Mucosa of gallbladder (tissue), 1 donor: ENCODE measurements at places on chromosomes 6 and 20.

DNA sequence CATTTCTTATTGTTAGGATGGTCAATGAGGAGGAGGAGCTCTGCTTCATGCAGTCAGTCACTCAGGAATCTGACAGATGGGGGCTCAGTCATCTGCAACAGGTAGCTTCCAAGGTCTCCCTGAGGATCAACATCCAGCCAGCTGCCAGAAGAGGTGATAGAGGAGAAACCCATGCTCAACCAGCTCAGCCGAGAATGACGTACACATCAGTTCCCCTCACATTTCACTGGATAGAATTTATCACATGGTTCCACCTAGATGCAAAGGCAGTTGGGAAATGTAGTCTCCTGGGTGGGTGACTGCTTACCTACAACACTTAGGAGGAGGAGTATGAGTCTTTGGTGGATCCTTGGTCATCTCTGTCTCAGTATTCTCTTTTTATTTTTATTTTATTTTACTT, 144.5 kb downstream of the CEBPB start:
- no peak for DNase-seq

GRCh38 chr6:133683308-133683580, 205.7 kb upstream of the TCF21 start:
- DNase-seq: no peak

- peak; percentile 24 for DNase-seq
Measured at GRCh38 chr6:122799916-122800686, 11.0 kb downstream of the SMPDL3A start.

DNA sequence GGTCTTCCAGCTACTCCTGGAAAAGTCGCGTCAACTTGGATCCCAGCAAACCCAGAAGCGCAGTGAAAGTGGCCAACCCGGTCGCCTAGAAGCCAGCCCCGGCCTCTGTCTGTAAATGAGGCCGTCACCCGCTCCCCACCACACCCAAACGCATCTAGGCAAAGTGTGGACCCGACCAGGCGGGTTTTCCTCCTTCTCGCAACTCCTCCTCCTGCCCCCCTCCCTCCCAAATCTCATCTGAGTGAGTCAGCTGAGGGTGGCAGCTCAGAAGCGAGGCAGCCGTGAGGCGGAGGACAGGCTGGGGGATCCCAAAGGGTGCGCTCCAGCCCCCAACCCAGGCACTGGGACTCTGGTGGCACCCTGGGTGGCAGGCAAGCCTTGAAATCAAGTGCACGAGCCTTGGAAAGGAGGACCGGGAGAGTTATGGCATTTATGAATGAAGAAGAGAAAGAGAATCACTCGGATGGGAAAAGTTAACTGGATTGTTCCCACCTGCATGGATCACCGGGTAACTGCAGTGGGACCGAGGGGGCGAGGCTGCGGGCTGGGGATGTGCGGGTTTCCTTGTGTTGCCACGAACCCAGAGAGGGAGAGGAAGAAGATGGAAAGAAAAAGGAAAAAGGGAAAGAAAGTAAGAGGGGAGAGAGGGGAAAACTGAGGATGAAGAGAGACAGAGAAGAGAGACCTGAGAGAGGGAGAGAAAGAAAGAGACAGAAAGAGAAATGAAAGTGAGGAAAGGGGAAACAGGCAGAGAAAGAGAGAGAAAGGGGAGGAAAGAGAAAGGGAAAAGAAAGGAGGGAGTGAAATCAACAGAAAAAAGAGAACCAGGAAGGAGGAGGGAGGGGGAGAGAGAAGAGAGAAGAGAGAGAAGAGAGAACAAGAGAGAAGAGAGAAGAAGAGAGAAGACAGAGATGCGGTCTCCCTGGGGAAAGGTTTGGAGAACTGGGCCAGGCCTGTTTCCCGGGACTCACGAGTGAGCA, at the start of gene APCDD1L:
Gene APCDD1L (minus strand): TSS at position 167 of the 980 bp plus-strand sequence. CDS start 692 bp downstream, outside the sequence.
- DNase-seq: no peak

GRCh38 chr6:157157258-157157657, 166.1 kb downstream of the TMEM242 start:
- no peak for DNase-seq

GRCh38 chr6:139020689-139021088, 7.9 kb upstream of the ABRACL start:
- no peak for DNase-seq

DNA sequence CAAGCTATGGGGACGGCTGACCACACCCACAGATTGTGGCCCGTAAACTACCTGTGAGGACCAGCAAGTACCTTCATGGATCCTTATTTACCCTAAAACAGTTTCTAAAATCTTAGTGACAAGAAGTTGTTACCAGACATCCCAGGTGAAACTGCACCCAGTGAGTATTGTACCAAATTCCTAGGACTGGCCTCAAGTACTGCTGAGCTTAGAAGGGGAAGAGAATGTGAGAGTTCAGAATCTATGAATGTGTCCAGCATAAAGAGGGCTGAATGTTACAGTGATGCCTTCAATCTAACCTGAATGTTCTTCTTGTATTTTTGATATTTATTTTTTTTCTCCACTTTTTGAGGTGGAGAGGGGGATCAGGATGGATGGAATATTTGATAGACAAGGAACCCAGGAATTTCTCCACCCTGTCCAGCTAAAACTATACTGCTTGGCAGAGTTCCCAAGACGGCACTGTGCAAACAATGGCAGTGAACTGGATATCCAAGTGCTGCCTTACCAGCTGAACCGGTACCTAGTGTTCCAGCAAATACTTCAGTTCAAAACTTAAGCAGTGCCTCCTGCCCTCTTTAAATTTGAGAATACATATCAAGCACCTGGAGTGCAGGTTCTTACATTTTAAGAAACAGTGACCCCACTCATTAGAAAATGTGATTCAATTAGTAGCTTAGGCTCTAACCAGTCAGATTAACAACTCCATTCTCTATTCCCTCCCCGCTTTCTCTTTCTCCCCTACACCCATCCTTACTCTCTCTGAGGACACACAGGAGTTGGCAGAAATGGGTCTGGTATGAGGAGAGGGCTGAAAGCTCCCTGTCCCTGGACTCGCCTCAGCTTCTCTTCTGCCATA, 427.3 kb upstream of the FLRT3 start:
- peak; percentile 68 for DNase-seq

GRCh38 chr20:32741151-32741550, 2.1 kb downstream of the COMMD7 start:
- DNase-seq: no peak

- no peak for DNase-seq
Measured at GRCh38 chr6:138418118-138418742, 14.2 kb downstream of the HEBP2 start.

DNA sequence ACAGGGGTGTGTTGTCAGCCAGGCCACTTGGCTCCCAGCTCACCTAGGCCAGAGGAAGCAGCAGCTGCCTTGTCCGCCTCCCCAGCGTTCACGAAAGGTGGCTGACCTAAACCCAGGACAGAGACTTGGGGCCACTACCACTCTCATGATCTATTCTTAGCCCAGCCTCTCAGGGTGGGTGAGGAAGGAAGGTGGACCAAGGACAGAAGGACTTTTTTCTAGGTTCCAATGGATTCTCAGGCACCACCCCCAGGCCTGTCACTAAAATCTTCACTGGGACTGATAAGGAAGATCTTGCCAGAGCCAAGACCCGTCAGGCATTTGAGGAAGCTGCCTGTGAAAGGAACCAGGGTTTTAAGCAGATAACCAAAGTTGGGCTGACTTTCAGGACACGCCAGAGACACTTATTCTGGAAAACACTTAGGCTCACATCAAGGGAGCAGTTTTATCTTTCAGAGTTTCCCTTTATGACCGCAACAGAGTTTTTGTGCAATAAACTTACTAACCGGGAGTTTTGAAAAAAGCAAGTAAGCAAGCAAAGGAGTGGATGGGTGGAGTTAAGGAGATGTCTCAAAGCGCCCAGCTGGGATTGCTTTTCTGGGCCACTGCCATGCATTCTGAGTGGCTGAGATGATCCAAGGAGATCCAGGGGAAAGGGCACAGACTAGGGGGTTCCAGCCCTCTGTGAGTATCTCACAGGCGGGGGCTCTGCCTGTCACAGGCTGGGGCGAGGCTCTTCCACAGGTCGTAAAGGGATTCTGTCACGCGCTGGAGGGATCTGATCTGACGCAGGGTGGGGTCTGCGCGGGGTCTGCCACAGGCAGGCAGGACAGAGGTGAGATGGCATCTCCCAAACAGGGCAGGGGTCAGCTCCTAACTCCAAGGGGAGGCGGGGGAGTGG, 989 bp downstream of the FITM2 start:
- DNase-seq: no peak

DNA sequence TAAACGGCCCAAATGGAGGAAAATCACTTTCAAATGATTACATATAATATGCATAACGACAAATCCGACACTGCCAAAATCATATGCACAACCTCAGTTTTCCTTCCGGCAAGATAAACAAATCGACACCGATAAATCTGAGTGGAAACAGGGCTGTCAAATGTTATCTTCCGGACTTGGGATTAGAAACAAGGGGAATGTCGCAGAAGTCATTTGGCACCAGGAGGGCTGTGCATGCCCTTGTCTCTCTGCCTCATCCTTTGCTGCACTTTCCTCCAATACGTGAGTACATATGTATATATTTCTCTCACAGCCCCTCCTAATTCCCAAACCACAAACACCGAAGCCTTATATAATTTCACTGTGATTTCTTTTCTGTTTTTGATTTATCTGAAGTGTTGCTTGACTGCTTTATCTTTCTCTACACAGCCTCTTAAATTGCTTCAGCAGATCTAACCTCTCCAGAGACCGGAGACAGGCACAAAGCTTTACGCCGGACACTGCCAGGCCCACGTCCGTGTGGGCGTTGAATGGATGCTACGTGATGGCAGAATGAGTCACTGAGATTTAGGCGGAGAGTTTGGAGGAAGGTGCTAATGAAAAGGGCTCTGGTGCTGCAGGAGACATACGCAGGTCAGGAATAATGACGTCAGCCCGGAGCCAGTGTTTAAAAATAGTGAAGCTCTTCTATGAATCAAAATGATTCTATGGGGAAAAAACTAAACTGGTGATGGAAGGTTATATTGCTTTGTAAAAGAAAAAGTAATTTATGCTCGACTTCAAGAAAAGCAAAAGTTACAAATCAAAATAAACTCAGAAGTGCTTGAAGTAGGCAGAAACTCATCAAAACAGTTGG, 21.0 kb upstream of the PRELID3B start:
- DNase-seq: no peak

DNA sequence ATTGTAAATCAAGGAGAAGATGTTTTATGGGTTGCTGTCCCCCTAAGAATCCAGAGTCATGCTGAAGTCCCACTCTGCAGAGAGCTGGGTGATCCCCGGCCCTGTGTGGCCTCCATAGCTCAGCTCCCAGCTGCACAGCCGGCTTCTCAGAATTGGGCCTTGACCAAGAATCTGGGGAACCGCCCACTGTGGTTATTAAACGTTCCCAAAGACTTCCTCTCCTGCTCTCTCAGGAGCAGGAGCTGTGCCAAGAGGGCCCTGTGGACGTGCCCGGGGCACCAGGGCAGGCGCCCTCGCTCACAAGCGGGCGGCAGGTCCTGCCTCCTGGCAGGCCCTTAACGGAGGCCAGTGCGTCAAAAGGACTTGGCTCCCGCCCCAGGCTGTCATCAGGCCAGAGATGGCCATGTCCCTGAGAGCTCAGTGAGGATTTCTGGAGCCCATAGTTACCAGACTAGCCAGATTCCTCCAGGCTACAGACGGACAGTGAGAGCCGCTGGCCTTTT, 30.4 kb downstream of the ZC3H12D start:
- peak; percentile 89 for DNase-seq

GRCh38 chr6:37936150-37936549, 116.6 kb downstream of the ZFAND3 start:
- DNase-seq: no peak
